H54 (cell line): ENCODE measurements at places on chromosomes 12 and 14.

DNA sequence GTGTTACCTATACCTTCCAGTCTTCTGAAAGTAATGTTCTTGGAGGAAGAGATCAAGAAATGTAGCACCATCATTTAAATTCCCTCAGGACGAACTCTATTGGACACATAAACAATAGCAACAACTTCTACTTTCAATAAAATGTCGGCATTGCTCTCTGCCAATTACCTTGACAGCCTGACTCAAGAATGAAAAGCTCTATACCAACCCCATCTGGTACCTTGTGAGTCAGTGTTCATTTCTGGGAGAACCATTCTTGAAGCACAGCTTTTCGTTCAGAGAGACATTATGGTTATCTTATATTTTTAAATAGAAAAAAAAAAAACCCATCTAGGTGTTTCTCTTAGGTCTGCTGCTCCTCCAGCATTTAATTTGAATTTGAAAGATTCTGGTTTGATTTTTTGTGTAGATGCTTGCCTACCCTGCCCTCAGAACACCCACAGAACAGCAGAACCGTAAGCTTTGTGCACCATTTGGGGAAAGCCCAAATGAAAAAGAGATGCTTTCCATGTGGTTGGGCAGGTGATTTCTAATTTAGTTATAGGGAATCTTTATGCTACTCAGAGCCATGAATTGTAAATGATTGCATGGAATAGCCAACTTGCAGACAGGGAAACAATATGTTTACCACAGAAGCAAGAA, 156.0 kb downstream of the SAMD4A start:
- DNase-seq, result no peak

GRCh38 chr14:69900603-69901002, 21.4 kb downstream of the SMOC1 start:
- DNase-seq, result no peak

GRCh38 chr12:120475643-120476042, 6.1 kb upstream of the SRSF9 start:
- DNase-seq, result no peak

DNA sequence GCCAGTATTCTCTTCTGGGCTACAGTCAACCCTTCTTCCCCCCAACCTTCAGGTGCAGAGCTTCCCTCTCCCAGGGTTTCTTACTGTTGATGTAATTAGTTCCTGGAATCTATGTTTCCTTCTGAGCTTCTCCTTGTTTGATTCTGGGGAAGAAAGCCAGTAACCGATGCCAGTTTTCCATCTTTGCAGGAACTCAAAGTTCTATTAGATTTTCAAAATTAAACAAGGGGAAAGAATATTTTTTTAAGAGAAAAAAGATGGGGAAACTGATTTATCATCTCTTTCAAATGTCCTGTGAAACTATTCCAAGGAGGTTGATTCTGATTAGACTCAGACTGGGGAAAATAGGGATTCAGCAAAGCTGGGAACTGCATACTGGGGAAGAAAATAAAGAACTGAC, 17.9 kb upstream of the FAM234B start:
- no peak for DNase-seq

GRCh38 chr12:117120787-117121186, 21.6 kb upstream of the TESC start:
- DNase-seq, result no peak

DNA sequence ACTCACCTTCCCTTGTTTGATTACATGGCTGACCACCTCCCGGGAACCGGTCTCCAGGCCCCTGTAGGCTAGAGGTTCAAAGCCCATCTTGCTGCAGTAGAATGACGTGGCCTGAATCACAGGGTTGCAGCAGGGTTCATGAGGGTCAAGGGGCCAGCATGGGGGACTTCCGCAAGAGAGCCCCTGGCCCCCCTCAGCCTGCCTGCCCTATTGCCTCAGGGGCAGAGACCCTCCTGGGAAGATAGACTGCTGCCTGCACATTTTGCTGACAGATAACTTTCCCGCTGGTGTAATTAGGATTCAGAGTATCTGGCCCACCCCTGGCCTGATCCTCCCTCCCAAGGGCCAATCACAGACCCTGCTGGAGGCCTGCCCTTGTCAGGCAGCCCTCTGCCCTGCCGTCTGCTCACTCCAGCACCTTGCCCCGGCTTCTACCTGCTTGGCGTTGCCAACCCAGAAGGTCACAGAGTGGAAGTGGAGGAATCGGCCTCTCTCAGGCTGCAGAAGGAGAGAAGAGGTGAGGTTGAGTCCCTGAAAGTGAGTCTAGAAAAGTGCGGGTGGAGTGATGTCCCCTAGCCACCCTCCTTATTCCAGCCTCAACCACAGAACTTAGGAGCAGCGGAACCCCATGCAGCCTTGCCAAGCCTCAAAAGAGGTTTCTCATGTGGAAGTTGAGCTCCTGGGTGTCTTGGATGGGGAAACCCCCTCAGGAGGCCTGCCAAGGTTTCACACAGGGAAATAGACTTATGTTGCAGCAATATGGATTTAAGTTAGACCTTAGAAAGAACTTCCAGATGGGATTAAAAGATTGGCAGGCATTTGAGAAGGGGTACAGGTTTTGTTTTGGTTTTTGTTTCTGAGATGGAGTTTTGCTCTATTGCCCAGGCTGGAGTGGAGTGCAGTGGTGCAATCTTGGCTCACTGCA, 1.1 kb downstream of the HPD start:
- DNase-seq, result no peak

DNA sequence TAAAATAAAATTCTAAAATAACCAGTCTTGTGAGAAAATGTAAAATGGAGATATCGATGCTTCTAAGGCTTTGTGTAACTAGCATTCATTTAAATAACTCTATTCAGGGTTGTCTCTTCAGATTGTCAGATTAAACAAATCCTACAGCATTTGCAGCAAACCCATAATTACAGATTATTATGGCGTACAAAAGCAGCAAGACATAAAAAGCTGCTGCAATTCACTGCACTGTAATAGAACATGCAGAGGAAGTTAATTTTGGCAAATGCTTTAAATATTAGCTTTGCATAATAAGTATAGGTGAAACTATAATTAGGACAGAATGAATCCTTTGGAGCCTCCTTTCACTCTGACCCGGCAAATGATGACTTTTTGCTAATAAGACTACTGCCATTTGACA, 98.3 kb downstream of the INSM2 start:
- DNase-seq, result no peak

DNA sequence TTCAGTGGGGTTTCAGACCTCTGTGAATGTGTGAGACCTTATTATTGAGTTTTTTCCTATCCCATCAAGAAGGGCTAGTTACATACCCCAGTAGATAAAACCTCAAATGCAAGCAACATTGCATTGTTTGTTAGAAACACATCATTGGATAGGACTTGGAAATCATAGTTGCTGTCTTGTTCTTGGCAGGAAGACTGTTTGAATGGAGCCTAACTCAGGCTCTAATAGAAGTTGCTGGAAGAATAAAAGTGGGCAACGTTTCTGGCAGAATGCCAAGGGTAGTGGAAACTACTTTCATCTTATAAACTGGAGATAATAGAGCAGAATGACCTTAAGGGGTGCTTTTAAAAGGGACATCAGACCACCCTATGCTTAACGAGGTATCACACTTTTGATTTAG, 9.9 kb upstream of the PTHLH start:
- no peak for DNase-seq

DNA sequence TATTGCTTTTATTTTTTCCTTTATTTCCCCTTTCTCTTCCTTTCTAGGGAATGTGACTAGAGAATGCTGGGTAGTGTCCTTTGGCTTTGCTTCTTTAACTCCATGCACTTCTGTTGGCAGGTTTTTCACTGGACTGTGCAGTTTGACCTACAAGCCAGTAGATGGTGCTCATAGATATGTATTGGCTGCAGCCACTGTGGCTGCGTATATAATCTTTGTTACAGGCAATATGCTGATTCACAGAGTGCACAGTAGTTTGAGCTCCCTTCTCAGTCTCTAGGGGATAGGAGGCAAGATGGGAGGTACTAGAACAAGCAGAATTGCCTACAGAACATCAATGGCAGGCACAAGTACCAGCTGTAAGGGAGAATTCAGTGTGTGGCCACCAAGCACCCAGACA, 503.5 kb downstream of the LRFN5 start:
- no peak for DNase-seq

DNA sequence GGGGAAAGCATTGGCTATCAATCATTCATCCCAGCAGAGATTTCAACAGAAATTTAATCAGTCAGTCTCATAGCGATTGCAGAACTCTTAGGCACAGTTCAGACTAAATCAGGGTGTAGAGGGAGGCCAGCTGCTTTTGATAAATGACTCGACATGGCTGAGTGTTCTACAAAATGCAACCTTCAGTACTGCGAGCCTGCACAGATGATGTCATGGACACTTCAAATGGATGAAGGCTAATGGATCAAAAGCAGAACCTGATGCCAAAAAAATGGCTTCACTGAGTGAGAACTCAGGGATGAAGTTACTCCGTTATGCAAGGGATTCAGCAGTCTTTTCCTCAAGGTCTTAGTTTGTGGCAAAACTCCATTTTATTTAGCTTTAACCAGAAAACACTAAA, 167.3 kb downstream of the DACT1 start:
- DNase-seq, result no peak

DNA sequence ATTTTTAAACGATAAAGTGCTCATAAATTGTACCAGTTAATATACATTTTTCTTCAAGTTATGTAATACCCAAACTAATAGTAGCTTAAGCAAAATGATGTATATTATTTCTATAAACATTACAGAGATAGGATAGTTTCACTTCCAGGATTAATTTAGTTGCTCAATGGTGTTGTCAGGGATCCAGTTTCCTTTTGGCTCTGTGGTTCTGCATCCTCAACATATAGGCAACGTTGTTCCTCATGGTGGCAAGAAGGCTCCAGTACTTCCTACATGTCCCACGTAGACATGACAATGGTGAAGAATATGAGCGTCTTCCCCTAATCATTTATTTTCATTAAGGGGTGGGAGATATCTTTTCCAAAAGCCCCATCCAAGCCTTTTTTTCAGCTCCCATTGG, 60.7 kb upstream of the DCD start:
- no peak for DNase-seq

DNA sequence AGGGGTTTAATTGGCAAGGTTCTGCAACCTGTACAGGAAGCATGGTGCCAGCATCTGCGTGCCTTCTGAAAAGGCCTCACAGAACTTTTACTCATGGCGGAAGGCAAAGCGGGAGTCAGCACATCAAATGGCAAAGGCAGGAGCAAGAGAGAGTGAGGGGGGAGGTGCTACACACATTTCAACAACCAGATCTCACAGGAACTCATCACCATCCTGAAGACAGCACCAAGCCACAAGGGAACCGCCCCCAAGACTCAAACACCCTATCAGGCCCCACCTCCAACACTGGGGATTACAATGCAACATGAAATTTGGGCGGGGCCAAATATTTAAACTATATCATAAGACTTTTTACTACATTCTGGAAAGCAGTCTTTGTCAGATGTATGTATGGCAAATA, 38.0 kb upstream of the FKBP4 start:
- DNase-seq, result no peak

DNA sequence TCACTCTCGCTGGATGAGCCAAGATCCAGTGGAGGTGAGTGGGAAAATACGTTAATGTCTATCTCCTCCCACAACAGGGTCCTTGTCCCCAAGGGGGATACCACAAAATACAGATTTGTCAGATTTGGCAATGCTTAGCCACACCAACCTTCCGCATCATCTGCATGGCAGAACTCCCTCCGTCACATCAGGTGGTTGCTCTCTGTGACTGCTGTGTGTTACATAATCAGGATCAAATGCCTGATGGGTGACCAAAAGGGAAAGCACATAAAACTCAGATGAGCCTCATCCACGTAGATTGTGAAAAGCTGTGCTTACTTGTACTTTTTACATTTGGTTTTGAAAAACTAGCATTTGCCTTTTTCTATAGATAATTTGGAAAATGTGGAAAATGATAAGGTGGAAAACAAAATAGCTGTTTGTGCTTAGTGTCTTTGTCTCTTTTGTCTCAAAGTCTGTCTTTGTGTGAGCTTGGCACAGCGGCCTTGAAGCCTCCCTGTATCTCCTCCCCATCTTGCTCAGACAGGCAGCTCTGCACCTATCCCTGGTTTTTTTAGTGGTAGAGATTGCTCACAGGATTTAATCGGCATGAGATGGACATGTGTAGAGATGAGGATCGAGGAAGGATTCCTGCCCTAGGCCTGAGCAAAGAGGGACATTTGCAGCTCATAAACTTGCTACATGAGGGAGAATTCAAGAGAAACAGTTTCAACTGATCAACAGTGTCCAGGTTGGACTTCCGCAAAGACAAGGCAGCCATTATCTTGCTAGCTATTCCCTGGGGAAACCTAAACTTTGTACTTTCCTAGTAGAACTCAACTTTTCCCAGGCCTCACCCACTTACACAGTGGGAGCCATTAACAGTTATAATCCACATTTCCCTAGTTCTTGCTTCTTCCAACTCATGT, 3.6 kb upstream of the FGF6 start:
- DNase-seq, result no peak

DNA sequence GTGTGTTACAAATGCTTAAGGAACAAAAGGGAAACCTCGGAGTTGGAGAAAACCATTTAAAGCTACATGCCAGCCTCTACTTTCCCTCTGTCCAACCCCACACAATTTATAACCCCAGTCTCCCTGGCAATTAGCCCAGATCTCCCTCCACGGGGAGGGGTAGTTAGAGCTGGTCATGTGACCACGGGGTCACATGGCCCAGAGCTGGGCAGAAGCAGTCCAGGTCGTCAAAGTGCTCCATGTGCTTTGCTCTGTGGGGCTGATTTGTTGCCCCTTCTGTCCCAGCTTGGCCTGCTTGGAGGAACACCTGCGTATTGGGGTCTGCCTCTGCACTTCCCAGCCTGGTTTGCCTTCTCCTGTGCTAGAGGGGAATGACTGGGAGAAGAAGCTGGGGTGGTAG, 219.1 kb downstream of the RBM19 start:
- no peak for DNase-seq

DNA sequence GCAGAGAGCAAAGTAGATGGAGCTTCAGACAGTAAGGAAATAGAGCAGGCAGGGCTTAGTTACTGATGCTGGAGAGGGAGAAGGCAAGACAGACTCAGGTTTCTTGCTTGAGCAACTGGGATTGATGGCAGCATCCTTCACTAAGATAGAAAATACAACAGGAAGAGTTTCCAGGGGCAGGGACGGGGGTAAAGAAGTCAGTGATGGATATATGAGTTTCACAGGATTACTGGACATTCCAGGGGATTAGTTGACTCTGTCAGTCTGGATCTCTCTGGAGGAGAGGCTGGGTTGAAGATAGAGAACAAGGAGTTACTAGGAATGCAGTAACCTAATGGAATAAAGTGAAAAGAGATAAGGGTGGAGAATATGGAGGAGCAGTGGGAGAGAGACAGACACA, 74.5 kb upstream of the ATF1 start:
- no peak for DNase-seq
